ENCODE measurements at places on chromosomes 16 and 17.

DNA sequence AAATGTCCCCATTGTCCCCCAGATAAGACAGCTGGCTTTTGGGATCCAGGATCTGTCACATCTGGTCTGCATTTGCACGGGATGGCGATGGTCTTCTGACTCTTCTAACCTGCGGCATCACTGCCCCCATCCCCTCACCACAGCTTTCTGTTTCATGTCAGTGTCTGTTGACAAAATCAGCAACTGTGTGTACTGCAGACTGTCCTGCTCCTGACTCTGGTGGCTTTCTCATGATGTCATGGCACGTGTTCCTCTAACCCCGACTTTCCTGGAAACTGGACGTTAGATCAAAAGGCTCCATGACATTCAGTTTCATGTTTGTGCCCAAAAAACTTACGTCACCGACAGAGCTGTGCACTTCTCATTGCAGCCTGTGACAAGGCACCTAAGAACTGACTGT is 30.1 kb upstream of the CPNE2 start:
- DNase-seq, result no peak

DNA sequence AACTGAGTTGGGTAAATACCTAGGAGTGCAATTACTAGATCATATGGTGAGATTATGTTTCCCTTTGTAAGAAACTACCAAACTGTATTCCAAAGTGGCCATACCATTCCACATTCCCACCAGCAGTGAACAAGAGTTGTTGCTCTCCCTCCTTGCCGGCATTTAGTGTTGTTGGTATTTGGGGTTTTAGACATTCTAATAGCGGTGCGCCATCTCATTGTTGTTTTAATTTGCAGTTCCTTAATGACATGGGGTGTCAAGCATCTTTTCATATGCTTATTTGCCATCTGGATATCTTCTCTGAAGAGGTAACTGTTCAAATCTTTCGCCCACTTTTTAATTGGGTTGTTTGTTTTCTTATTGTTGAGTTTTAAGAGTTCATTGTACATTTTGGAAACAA is 164.2 kb upstream of the LHX1 start:
- no peak for DNase-seq

DNA sequence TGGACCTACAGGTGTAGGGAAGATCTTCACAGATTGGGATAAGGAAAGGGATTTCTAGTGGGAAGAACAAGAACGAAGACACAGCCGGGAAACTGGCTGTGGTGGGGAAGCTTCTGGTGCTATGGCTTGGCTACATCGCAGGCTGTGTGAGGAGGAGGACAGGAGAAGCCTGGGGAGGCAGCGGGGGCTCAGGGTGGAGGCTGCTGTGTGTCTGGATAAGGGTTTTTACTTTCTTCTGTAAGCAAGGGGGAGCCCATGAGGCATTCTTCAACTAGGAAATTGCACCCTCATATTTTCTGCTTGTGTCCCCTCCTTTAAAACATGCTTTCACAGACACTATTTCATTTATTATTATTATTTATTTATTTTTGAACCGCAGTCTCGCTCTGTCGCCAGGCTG is 2.9 kb upstream of the RHBDF2 start:
- no peak for DNase-seq

GRCh38 chr17:70353408-70354092 is 184.2 kb downstream of the KCNJ2 start:
- DNase-seq, result no peak

- DNase-seq, result no peak
Observed at GRCh38 chr16:52547004-52547833, at the start of gene TOX3. Gene TOX3, minus strand, starts transcription at chr16:52547143. Its CDS starts 420 bp downstream, at chr16:52546723.

- no peak for DNase-seq
Observed at GRCh38 chr16:78035012-78035411, 12.7 kb downstream of the CLEC3A start.

- no peak for DNase-seq
Observed at GRCh38 chr16:17944345-17944744, 392.2 kb downstream of the NPIPA8 start.

- no peak for DNase-seq
Observed at GRCh38 chr16:75559564-75560372, 3.7 kb upstream of the TMEM231 start.

DNA sequence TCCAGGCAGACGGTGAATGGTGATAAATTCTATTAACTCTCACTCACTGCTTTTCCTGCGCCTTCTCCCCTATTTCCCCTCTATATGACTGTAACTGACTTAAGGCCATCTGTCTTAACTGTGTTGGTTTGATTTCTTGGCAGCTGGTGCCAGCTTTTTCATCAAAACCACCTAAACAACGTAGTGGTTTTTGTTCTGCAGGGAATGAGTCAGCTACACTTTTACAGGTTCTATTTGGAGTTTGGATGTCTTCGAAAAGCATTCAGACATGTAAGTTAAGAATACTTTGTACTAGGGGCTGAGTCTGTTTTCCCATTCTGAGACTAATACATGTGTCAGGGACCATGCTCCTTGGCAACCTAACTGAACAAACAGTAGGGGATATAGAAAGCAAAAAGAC is 8.5 kb downstream of the REXO5 start:
- DNase-seq, result no peak

DNA sequence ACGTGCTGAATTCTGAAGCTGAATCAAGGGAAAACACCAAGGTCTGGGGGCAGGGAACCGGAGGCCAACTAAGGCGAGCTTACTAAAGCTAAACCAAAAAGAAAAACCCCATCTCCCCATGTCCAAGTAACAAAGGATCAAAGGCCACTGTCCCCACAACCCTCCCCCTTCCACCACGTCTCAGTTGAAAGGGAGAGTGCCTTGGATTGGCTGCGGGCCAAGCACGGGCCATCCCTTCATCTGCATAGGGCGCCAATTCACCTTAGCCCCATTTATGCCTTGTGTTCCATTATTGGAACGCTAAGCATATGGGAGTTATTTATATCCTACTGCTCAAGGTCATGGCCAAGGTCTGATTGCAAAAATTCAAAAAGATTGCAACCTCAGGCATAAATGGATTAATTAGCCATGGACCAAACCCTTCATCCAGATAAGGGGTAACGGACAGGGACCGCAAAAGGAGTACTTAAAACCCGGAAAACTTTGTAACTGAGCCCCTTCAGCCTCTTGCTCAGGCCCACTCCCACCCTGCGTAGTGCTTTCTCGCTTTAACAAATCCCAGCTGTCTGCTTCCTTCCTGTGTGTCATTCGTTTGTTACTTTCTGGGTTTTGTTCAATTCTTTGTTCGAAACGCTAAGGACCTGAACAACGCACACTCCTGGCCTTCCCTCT is 740 bp upstream of the ATP6V0D1 start:
- no peak for DNase-seq

DNA sequence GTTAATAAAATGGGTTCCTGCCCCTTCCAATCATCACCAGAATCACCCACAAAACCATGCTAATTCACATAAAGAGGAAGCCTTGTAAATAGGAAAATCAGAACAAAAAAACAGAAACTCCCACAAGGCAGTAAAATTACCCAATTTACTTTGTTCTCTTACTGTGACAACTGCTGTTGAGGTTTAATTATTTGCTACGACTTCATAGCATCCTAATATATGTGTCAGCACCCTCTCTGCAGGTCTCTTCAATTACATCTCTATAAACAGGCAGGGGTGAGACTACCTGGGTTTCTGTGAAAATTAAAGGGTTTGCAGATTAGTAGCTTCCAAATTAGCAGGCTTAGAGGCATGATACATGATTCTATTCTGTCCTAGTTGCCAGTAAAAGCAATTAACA is 2.7 kb downstream of the WDR59 start:
- no peak for DNase-seq

DNA sequence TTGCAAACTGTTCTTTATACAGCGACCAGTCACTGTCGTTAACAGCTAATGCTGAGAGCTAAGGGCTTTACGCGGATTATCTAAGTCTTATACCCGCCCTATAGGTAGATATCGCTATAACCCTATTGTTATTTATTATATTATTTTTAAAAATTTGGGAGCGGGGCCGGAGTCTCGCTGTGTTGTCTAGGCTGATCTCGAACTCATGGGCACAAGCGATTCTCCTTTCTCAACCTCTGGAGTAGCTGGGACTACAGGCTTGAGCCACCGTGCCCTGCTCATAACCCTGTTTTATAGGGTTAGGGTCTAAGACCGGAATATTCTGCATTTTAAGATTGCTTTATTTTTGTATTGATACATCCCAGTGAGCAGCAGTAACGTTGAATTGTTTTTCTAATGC is 24.7 kb downstream of the DEF8 start:
- DNase-seq, result no peak

DNA sequence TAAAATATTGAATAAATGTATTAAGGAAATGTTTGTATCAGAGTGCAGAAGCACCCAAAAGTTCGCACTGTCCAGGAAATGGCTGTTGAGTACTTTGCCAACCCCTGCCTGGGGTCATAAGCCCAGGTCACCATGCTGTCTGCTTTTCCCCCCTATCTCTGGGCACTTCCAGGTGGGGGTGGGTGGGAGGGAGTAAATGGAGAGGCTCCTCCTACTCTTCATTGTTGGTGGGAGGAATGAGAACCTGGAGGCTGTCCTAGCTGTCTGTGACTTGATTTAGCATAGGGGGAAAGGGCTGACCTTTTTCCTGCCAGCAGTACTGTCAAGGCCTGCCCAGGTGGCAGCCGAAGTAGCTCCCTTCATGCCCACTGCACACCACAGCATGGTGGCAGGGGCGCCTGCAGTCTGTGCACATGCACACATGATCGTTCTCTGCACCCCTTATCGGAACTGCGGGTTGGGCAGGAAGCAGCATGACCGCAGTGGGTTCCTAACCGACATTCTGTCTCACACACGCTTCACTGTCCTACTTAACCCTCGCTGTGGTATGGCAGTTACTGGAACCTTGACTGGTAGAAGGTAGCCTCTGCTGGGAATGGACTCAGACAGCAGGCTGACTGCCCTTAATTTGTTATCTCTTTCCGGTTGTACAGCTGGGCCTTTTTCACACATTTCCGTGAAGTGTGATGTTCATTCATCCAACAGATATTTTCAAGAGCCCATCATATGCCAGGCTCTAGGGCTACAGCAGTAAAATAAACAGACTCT is 41.5 kb downstream of the LDHD start:
- DNase-seq, result no peak

- no peak for DNase-seq
Observed at GRCh38 chr17:2101448-2102257, 46.8 kb downstream of the HIC1 start.

DNA sequence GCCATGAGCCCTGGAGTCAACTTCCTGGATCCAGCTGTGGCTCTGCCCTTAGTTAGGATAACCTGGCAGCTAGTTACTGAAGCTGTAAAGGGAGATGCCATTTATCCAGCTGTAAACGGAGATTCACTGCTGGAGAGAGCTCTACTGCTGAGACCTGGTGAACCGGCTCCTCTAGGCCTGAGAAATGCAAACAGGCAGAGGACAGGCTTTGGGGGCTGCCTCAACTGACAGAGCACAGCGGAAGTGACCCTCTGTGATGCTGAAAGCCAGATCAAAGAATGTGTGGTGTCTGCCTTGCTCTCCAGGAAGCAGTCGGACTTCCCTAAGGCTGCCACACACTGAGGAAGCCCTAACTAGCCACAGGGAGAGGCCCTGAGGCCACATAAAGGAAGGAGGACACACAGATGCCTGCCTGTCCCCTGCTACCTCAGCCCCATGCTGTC is 21.9 kb upstream of the GPRC5C start:
- DNase-seq, result no peak

Data from NCI-H226 (cell line).